ENCODE measurements at places on chromosomes 16 and 17. TPM values are rescaled to one million over a fixed set of nuclear protein-coding genes. Genes with fewer than 3 reads are reported as not detected.

CYB561 gene
- polyA plus RNA-seq = 20.6 TPM

HCRT gene
- not detected for polyA plus RNA-seq

TPSAB1 gene
- polyA plus RNA-seq = not detected

C16orf87 gene
- 24.9 TPM for polyA plus RNA-seq

NFATC2IP gene
- polyA plus RNA-seq = 19.7 TPM

- peak; percentile 12 for DNase-seq
Measured at GRCh38 chr17:58156839-58157803, 8.9 kb downstream of the OR4D1 start.

- DNase-seq = no peak
Measured at GRCh38 chr17:72852277-72852938, 240.1 kb downstream of the SLC39A11 start.

- DNase-seq = no peak
Measured at GRCh38 chr16:80691111-80691741, 113.2 kb downstream of the CDYL2 start.

- no peak for DNase-seq
Measured at GRCh38 chr17:9009737-9010136, 11.6 kb upstream of the NTN1 start.

- no peak for DNase-seq
Measured at GRCh38 chr16:81738783-81739496, 40.2 kb upstream of the PLCG2 start.

DNA sequence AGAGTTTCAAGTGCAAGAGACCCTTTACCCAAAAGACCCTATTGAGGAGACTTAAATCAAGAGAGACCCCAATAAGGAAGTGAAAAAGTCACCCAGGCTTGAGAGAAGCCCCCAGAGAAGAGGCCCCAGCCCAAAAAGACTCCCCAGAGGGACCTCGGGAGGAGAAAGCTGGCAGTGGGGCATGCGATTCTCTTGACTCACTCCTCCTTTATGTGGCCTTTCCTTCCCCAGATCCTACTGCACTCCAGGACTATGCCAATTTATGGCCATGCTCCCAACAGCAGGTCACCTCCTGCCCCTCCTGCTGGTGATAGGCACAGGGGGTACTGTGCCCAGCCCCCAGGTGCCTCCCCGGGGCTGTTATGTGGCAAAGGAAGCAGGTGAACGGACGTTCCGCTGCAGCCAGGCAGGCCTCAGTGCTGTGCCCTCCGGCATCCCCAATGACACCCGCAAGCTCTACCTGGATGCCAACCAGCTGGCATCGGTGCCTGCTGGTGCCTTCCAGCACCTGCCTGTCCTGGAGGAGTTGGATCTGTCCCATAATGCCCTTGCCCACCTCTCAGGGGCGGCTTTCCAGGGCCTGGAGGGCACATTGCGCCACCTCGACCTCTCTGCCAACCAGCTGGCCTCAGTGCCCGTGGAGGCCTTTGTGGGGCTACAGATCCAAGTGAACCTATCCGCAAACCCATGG lies 16.3 kb downstream of the LRRC3C start:
- DNase-seq = no peak

DNA sequence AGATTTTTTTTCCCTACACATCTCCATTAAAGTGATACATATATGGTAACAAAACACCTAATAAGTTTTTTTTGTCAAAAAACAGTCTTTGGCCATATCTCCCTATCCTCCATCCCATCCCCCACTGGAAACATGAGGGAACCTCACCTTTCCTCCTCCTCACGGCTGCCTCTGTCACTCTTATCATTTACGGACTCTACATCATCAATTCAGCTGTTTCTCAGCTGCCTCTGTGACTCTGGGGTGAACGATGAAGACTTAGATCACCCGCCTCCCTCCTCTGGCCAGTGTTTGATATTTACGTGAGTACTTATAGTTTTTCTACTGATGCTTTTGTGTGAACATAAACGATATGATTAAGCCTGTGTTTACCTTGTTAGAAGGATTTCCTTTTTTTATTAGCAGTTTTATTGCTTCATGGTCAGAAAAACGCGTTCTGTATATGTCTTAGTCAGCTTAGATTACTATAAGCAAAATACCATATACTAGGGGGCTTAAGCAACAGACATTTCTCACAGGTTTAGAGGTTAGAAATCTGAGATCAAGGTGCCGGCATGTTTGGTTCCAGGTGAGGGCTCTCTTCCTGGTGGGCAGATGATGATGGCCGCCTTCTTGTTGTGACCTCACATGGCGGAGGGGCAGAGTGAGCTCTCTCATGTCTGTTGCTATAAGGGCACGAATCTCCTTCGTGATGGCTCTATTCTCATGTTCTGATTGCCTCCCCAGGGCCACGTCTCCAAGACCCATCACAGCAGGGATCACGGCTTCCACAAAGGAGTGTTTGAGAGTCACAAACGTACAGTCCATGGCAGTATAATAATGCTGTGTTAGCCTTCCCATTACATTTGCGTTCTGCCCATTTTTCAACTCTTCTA lies 32.1 kb downstream of the DNAH17 start:
- DNase-seq = no peak

GRCh38 chr17:66138120-66138519 lies 53.8 kb downstream of the CEP112 start:
- DNase-seq = no peak

GRCh38 chr16:76970087-76970744 lies 220.8 kb upstream of the MON1B start:
- peak; percentile 29 for DNase-seq

DNA sequence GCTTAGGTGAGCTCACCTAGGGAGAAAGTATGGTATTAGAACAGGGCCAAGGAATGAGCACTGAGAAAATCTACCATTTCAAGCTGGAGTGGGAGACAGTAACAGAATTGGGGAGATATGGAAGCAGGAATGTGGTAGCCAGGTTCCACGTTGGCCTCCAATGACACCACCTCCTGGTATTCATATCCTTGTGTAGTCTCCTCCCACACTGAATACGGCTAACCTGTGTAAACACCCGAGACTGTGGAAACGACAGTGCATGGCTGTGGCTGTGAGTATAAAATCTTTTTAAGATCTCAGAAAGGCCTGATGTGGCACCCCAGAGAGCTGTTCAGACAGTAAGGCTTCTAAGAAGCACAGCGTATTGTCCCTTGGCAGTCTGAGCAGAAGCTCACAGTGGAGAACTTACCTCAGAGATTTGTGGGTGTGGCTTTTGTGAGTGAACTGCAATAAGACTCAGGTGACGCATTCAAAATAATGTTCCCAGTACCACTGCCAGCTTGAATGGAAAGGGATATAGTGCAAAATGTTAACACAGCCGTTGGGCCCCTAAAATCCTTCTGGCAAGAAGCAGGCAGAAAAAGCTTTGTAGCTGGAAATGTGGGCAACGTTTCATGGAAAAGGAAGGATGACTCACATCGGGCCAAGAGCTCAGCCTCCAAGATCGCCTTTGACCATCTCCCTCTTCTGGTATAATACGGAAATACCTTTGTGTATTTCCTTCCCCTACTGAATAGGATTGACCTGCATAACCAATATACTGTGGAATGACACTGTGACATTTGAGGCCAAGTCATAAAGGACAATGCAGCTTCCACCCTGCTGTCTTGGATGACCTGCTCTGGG lies 14.4 kb downstream of the SDR42E1 start:
- peak; percentile 77 for DNase-seq

- DNase-seq = no peak
Measured at GRCh38 chr17:6507535-6507934, 48.8 kb downstream of the PITPNM3 start.

- DNase-seq = no peak
Measured at GRCh38 chr17:7739746-7740145, 22.2 kb downstream of the DNAH2 start.

GRCh38 chr16:3182608-3183444 lies 5.2 kb upstream of the OR1F1 start:
- no peak for DNase-seq

DNA sequence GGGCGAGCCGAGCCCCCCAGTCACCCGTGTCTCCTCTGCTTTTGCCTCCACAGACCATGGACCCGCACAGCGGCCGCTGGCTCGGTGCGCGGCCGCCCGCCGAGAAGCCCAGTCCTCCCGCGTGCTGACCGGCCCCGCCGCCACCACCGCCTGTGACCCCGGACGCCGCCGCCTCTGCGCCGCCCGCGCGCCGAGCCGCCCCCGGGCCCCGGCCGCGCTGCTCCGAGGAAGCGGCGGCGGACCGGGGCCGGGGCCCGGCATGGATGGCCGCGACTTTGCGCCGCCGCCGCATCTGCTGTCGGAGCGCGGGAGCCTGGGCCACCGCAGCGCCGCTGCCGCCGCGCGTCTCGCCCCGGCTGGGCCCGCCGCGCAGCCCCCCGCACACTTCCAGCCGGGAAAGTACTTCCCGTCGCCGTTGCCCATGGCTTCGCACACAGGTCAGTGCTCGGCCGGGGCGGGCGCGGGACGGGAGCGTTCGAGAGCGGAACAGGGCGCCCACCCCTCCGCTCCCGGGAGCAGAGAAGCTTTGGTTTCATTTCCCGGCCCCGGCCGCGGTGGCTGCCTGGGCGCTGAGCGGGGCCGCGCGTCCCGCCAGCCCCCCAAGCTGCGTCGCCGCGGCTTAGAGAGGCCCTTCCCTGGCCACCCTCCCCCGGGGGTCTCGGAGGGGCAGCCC lies 4.4 kb downstream of the BAHCC1 start:
- no peak for DNase-seq

Data from hepatocyte (in vitro differentiated cells).